A549 (cell line): ENCODE measurements at places on chromosomes 7 and 10.
A peak's percentile ranks its signal among the peaks of the same experiment; 100 is the strongest.

GRCh38 chr10:10663622-10664021, 354.1 kb upstream of the CELF2 start:
- no peak for DNase-seq

DNA sequence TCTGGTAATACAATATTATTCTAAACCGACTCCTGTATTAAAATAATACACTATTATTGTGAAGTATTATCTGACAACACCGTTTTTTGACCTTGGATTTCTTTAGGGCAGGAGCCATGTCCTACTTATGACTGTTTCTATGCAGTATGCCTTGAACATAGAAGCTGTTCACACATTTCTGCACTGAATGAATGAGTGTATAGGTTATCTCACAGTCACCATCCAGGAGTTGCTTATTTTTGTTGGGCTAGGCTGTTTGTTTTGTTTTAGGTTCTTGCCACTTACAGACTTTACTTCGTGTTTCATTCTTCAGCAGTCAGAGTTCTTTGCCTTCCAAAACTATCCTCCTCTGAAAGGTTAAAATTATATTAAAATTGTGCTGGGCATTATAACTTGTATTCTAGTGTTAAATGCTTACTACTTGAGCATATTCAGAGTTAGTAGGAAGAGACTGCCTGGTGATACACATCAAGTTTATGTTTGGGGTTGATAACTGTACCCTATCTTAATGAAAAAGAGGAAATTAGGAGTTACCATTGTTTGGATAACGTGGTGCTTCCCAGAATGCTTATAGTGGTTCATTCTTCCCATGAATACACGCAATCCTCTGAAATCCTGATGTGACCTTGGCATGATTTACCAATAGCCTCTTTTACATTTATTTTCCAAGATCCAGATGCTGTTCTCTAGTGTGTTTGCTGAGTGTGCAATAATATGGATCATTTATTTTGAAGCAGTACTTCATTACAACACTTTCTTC, 1.7 kb downstream of the RALA start:
- no peak for DNase-seq

- no peak for DNase-seq
Observed at GRCh38 chr10:119849944-119850343, 22.7 kb downstream of the MCMBP start.

GRCh38 chr10:52359441-52359840, 45.4 kb downstream of the DKK1 start:
- DNase-seq = no peak

- DNase-seq = peak; percentile 50
Observed at GRCh38 chr7:130356876-130357611, 12.4 kb downstream of the CPA5 start.
